ENCODE measurements at places on chromosomes 13 and 19.

GRCh38 chr19:56341948-56342347 lies 27.3 kb upstream of the ZSCAN5A start:
- no peak for DNase-seq

GRCh38 chr13:65907666-65908525 lies 1322.2 kb downstream of the PCDH9 start:
- no peak for DNase-seq

- DNase-seq, result no peak
These were observed 10.7 kb downstream of the MARCHF2 start for GRCh38 chr19:8423817-8424223.

GRCh38 chr19:43638214-43638994 lies 1.2 kb downstream of the CADM4 start:
- no peak for DNase-seq

DNA sequence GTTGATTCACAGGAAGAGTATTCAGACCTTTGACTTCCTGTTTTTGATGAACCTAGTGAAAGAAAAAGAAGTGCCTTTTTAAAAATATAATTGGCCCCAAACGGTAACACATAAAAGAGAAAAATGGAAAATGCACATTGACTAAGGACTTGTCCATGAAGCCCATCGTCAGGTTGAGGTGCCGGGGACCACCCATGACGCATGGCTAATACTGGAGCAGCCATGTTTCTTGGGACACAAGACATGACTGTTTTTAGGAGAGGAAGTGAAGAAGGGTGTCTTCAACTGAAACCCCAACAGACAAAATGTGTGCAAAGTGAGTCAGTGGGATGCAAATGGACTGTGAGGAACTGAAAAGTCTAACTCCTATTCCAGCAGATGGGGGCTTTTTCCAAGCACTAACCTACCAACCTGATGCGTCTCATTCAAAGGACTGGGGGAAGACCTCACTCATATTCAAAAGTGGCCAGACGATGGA lies 459.4 kb downstream of the FOXO1 start:
- DNase-seq, result no peak

Measured in posterior cingulate gyrus (tissue), 11 donors.